Activated T-cell treated with anti-CD3 and anti-CD28 coated beads, Interleukin-2, amount 50 U/mL, for 72 hours (primary cell): ENCODE measurements at places on chromosomes 1 and 21.
A peak's percentile ranks its signal among the peaks of the same experiment; 100 is the strongest.

DNA sequence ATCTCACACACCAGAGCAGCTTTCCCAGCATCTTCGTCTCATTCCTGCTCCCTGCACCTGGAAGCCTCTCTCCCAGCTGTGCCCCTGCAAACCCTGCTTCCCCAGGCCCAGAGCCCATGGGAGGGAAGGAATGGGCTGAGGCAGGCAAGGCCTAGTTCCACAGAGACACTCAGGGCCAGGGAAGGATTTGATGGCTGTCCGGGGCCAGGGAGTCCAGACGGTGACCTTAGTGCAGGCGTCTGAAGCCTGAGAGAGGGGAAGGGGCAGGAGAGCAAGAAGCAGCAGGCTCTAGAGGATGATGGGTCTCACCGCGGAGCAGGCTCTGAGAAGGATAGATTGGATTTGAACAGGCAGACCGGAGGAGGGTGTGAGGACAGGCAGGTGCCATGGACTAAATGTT is 22.2 kb upstream of the TNNI1 start:
- DNase-seq = no peak

DNA sequence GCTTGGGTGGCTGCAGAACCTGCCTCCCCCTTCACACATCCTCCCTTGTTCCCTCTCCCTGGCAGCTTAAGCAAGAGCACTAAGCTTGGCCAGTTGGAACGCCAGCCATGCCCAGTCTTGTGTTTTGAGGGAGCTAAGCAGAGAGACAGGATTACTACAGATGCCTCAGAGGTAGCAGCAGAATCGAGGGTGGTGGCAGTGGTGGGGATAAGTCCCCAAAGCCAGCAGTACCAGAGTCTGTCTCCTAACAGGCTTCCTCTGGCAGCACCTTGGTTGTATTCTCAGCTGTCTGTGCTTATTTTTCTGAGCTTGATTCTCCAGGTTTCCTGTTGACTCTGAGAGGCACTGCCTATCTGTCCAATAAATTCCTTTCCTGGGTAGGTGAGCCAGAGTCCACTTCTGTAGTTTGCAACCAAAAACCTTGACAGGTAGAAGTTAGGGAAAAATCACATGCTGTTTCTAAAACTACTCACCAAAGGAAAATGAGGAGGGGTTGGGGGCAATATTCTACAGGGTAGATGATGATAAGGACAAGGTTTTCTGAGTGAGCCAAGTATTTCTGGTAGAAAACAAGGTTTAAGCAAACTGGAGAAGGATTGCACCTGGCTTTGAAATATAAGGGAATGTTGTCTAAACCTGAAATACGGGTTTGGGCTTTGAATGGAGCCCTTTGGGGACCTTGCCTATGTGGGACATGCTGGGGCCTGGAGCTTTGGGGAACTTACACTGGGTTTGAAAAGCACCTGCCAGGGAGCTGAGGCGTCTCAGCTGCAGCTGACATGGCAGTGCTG is 100.8 kb downstream of the PBX1 start:
- DNase-seq = no peak

GRCh38 chr1:165833358-165833757 is 5.9 kb downstream of the UCK2 start:
- no peak for DNase-seq

GRCh38 chr21:34626131-34626530 is 11.2 kb upstream of the RCAN1 start:
- DNase-seq = no peak

DNA sequence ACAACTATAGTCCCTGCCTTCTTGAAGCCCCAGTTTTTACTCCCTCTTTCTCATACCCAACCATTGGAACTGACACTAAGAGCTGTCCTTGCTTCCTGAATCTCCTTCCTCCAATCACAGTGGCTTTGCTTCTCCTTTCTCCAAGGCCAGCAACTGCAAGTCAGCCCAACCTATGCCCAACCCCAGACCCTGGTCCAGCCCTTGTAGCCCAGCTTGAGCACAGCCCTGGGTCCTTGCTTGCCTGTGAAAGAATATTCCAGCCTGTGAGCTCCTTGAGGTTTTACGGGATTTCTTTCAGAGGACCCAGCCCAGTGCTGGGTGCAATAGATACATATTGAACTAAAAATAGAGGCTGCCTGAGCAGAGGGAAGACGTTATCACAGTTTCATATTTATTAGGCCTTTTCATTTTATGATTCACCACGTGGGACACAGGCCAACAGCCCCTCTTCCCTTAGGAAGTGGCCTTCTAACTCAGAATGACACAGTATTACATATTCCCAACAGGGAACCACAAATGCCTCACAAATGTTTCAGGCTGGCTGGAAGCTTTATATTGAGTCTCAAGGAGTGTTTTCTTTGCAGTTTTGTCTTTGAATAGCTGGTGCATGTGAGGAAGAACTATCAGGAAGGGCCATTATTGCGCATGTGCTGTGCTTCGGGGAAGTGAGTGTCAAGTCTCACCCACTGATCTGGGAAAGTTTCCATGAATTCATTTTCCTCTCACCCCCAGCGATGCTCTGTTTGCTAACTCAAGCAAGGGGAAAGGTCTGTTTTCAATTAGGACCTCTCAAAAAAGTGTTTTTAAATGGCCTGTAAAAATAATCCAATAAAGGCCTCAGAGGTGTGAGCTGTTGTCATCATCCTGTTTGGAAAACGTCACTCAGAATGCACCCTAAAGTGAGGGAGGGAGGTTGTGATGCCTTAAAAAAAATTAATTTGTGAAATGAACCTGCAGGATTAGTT is 92.3 kb upstream of the NFIA start:
- no peak for DNase-seq

- DNase-seq = no peak
These were observed 80.1 kb upstream of the CD34 start for GRCh38 chr1:207990876-207991582.

- DNase-seq = no peak
These were observed 49.1 kb upstream of the DR1 start for GRCh38 chr1:93296555-93297154.

- DNase-seq = no peak
These were observed 36.2 kb downstream of the KIAA1614 start for GRCh38 chr1:180948641-180949615.

DNA sequence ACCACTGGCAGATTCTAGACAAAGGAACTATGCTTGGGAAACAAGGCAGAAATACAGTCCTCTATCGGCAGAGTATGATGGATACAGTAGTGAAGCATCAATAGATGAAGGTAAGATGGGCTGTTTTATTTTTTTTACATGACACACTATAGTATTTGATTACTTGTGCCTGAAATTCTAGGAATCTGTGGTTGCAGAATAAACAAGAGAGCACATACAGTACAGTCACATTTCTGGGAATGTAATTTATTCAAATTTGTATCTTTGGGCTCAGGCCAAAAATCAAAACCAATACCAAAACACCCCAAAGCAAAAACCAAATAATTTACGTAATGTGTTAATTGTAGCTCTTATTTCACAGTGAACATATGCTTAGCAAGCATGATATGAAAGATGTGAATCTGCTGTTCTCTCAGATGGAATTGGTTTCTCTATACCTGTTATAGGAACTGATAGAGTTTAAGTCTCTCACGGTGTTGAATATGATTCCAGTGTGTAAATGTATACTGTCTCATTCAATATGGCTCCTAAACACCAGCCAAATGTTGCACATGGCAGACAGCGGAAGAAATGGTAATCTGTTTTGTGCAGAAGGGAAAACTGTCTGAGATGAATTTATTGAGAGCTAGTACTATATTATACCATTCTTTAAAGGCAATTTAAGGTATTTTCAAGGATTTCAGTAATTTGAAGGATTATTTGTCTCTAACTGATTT is 83.3 kb downstream of the SYT14 start:
- DNase-seq = no peak

DNA sequence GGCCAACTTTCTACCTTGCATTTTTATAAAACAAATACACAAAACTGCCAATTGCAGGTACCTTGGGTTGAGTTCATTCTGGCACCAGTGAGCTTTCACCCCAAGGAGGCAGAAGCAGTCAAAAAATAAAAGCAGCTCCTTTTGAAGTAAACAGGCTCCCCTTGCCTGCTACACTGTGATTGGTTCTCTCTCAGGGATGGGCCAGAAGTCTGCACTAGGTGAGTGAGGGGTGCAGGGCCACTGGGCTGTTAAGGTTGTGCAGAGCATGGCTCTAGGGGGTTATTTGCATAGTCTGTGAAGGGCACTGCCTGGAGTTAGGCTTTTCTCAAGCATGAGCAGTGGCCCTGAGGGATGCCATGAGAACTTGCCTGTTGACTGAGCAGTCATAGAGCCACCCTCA is 39.1 kb downstream of the AKNAD1 start:
- DNase-seq = no peak

- DNase-seq = no peak
These were observed 253.2 kb downstream of the NPHP4 start for GRCh38 chr1:5738911-5739462.

DNA sequence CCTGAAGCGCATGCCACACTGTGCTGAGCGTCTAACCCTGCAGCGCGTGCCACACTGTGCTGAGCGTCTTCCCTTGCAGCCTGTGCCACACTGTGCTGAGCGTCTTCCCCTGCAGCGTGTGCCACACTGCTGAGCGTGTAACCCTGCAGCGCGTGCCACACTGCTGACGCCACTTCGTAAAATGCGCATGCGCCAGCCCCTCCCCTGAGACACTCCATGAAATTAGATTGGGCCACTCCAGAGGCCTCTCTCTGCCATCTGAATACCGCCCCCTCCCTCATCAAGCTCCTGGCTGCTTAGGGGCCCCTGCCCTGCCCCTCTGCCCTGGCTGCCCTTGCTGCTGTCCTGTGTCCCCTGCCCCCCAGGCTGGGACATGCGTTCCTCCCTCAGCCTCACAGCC is 84.8 kb downstream of the POFUT2 start:
- DNase-seq = no peak

DNA sequence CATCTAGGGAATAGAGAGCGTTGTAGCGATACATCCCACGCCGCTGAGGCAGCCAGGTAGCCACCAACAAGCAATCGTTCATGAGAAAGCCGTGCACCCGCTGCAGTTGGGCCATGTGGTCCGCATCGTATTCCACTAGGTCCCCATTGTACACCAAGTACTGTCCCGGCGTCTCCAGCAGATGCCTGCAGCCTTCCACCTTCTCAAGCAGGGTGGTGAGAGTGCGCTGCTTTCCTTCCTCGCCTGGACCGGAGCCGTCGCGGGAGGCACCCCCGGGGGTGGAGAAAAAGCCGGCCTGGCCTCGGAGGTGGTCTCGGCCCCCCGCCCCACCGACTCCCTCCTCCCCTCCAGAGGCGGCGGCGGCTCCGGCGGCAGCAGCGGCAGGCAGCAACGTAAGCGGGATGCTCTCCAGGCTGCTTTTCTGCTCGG is 595 bp downstream of the EXOC8 start:
- DNase-seq = no peak

- DNase-seq = no peak
These were observed 9.2 kb downstream of the PRKAA2 start for GRCh38 chr1:56654126-56654923.

GRCh38 chr1:161033751-161034150 is 5.0 kb downstream of the TSTD1 start:
- DNase-seq = peak; percentile 37

- DNase-seq = no peak
These were observed 84.5 kb downstream of the GLIS1 start for GRCh38 chr1:53654216-53655210.

DNA sequence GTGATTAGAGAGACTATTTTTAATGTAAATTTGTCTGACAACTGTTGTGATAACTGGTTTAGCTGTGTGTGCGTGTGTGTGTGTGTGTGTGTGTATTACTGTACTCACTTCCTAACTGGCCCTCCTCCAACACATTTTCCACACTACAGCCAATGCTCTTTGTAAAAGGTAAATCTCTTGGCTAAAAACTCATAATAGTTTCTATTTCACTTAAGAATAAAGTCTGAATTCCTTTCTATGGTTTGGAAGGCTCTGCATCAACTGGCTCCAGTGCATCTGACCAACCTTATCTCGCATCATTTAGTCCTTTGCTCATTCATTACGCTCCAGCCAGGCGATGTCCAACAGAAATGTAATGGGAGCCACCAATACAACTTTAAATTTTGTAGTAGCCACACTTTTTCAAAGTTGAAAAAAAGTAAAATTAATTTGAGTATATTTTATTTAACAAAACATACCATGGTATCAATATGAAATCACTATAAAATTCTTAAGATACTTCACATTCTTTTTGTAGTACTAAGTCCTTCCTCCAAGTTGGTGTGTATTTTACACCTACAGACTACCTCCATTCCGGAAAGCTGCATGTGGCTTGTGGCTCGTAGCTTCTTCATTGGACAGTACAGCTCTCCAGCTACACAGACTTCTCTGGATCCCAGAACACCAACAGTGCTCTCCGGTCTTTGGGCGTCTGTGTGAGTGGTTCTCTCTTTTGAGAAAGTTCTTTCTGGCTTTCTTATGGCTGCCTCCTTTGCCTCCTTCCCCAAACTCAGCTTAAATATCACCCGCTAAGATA is 68.9 kb downstream of the NRIP1 start:
- DNase-seq = no peak
